ENCODE measurements at places on chromosomes 2 and 18. TPM values are rescaled to one million over a fixed set of nuclear protein-coding genes. Genes with fewer than 3 reads are reported as not detected.
A peak's percentile ranks its signal among the peaks of the same experiment; 100 is the strongest.

DNA sequence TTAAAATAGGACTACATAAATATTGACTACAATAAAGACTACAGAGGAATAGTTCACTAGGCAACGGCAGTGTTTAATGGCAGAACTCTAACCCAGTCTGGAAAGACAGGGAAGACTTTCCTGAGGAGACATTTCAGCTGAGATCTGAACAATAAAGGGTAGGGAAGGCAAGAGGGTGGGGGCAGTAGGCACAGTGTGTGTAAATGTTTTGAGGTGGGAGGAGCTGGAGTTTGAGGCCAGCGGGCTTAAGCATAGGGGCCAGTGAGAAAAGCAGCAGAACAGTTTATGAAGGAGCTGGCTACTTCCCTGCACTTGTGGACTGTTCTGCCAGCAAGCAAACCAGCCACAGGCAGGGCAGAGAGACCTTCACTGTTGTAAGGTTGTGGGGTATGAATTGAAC, 76.6 kb upstream of the UGP2 start:
- H3K36me3 ChIP-seq = no peaks in the 10 kb centered on the region
- H3K27ac ChIP-seq = no peak overlapping the region
- H3K4me1 ChIP-seq = no peaks in the 10 kb centered on the region

Gene OTOF
- 0.67 TPM for total RNA-seq

DNA sequence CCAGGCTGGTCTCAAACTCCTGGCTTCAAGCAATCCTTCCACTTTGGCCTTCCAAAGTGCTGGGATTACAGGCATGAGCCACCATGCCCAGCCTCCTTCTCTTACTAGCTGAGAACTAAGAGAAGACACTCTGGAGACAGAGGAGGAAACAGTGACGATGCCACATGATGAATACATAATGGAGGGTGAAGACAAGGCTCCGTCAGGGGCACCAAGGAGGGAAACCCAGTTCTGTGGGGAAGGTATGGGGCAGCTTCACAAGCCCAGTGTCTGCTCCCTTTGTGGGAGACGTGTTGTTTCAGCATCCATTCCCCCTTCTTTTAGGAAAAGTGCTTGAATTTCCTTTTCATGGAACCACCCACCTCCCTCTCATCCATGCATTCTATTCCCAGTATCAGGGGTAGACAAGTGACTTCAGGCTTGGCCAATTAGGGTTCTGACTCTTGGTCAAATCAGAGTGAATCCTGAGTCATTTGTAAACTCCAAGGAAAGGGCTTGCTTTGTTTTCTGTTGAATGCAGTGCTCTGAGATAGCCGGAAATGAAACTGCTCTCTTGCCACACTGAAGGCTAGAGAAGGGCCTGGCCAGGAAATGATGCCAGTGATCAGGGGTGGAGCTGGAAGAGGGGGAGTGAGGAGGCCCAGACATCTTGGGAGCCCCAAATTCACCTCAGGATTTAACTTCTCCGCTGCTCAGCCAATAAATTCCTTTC, 23.7 kb downstream of the TMEM127 start:
- peaks cover 5% of the 10 kb centered on the region for H3K4me1 ChIP-seq
- H3K4me3 ChIP-seq = no peak overlapping the region
- peak; percentile 15 for DNase-seq

DNA sequence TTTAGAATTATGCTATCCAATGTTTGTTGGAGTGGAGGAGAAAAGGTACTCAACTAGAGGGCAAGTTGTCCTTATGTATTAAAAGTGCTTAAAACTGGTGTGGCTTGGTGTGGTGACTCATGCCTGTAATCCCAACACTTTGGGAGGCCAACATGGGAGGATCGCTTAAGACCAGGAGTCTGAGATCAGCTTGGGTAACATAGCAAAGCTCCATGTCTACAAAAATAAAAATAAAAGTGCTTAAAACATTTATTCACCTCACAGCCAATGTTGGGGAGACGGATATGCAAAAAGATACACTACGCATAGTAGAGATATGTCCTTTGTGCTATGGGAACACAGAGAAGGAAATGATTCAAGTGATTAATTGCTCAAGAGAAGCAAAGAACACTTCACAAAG, 19.3 kb upstream of the TNFAIP6 start:
- no peak overlapping the region for H3K27ac ChIP-seq
- no peak for DNase-seq
- peaks cover 5% of the 10 kb centered on the region for H3K4me1 ChIP-seq
- no peak overlapping the region for H3K4me3 ChIP-seq

GRCh38 chr2:227534714-227535113, 62.8 kb downstream of the AGFG1 start:
- H3K4me1 ChIP-seq = no peaks in the 10 kb centered on the region
- peak; percentile 52 for DNase-seq
- H3K4me3 ChIP-seq = no peak overlapping the region

DNA sequence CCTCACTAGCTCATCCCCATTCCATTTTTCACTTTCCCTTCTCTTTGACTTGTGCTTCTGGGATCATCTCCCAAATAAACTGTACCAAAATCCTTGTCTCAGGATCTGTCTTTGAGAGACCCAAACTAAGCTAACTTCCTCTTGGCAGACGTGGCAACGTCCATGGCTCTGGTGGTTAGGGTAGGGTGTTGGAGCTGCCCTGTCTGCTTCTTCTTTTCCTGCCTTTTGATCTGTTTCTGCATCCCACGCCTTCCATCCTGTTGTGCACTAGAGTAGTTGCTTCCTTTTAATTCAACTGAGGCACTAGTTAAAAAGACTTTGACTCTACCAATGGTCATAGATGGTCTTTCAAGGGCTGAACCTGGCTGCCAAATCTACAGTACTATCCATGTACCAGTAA, 5.5 kb upstream of the MAP4K4 start:
- no peak for DNase-seq
- no peak overlapping the region for H3K27ac ChIP-seq
- H3K4me1 ChIP-seq = no peaks in the 10 kb centered on the region
- H3K4me3 ChIP-seq = no peak overlapping the region
- H3K27me3 ChIP-seq = no peaks in the 10 kb centered on the region

DNA sequence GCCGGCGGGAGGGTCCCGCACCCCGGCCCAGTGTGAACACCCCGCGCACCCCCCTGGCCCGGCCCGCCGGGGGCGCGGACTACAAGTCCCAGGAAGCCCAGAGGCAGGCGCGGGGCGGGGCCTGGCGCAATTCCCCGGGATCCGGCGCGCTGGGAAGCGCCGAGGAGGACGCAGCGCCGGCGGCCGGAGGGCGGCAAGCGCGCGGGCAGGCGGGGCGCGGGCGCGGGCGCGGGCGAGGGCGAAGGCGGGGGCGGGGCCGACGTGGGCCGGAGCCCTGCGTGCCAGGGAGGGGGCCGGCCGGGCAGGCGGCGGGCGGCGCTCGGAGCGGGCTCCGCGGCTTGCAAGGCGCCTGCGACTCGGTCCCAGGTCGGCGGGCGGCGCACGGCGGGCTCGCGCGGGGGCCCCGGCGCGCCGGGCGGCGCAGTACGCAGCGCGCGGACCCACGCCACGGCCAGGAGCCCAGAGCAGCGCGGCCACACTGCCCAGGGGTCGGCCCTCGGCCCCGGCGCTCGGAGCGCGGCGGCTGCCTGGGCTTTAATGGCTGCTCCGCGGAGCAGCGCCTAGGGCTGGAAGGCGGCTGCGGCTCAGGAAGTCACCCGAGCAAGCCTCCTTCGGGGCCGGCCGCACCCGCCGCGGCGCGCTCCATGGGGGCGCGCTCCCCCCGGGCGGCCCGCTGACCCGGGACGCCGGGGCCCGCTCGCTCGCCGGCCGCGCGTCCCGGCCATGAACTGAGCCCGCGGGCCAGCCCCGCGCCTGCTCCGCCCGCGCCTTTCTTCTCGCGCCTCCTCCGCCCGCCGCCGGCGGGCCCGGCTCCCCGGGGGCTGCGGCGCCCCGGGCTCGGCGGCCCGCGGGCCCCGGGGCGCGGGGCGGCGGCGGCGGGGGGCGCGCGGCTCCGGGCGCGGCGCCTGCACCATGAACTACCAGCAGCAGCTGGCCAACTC, at the start of gene AGAP1:
Gene AGAP1, plus strand, starts transcription at position 269 of the 941 bp plus-strand sequence.
- peaks cover 19% of the 10 kb centered on the region for H3K4me1 ChIP-seq
- no peaks in the 10 kb centered on the region for H3K36me3 ChIP-seq
- H3K4me3 ChIP-seq = peak within 1 kb of the TSS; percentile 55

Gene HMSD
- total RNA-seq = not detected

Gene UNC80
- 1.4 TPM for total RNA-seq

Gene LYPD1
- 0.45 TPM for total RNA-seq

- no peak overlapping the region for H3K4me3 ChIP-seq
- no peaks in the 10 kb centered on the region for H3K4me1 ChIP-seq
- no peaks in the 10 kb centered on the region for H3K27me3 ChIP-seq
- DNase-seq = no peak
Observed at GRCh38 chr2:205235434-205235833, 446.9 kb upstream of the NRP2 start.

Gene CHPF
- total RNA-seq = 194 TPM

Gene BOD1L2
- total RNA-seq = 1.3 TPM

Gene RGPD8
- 50.1 TPM for total RNA-seq

Gene ANKRD62
- total RNA-seq = not detected

DNA sequence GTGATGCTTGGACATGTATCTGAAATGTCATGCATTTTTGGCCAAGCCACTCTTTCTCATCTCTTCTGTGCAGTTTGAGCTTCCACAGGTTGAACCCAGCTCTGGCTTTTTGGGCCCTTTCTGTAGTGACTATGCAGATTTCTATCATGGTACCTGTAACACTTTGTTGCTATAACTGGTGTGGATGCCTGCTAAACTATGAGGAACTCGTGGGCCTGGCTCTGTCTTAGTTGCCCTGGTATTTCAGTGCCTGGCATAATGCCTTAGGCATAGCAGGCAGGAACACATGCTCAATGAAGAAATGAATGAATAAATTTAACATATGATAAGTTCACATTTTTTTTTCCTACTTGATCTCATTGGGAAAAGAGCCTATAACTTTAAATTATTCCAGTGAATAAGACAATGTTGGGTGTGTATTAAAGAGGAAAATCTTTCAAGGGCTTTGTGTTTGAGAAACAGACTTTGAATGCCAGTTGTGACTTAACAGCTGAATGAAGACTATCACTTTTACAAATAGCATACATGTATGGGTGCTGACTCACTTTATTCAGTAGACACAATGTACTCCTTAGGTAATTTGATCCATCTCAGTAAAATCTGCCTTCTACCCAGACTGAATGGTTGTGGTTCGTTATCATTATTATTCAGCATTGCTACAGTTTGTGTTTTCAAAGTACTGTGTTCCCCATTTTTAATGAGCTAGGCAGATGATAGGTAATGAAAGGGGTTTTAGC, 86.4 kb upstream of the MAP4K3 start:
- H3K27ac ChIP-seq = no peak overlapping the region
- H3K36me3 ChIP-seq = no peaks in the 10 kb centered on the region
- H3K4me1 ChIP-seq = peaks cover 8% of the 10 kb centered on the region
- no peaks in the 10 kb centered on the region for H3K27me3 ChIP-seq

DNA sequence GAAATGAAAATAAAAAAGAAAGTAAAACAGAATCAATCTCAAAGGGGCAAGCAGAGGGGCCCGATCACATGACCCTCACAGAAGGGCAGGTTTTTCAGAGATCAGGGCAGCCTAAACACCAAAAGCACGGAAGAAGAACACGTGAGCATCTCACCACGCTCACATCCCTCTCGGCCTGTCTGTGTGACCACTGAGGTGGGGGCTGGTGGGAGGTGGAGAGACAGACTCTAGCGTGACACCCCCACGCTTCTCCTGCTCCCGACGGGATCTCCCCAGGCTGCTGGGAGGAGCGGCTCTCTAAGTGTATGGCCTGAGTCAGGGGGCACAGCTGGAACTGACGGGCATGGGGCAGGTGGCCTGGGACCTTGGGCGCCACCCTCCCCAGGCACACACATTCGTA, 23.5 kb upstream of the MTERF4 start:
- H3K4me1 ChIP-seq = no peaks in the 10 kb centered on the region
- H3K27ac ChIP-seq = no peak overlapping the region
- no peak for DNase-seq
- no peak overlapping the region for H3K4me3 ChIP-seq

Gene LIMS1
- total RNA-seq = 105 TPM

DNA sequence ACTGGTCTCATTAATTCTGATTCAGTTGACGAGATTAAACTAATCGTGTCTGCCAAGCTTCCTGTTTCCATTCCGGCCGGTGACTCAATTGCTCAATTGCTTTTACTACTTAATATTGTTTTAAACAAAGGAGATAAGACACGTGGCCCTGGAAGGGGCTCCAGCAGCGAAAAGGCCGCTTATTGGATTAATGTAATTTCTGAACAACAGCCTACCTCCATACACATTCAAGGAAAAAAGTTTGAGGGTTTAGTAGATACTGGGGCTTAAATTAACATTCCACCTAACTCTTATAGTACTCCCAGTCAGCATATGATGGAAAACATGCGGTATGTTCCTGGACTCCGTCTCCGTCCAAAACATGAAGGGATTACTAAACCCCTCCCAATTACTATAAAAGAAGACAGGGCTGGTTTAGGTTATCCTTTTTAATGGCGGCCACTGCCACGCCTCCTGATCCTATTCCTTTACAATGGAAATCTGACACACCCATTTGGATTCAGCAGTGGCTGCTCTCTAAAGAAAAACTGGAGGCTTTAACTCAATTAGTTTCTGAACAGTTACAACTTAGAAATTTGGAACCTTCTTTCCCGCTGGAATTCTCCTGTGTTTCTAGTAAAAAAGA, 27.1 kb downstream of the VPS54 start:
- H3K4me1 ChIP-seq = no peaks in the 10 kb centered on the region
- DNase-seq = no peak
- H3K27me3 ChIP-seq = no peaks in the 10 kb centered on the region
- H3K36me3 ChIP-seq = no peaks in the 10 kb centered on the region
- H3K27ac ChIP-seq = no peak overlapping the region
- H3K4me3 ChIP-seq = no peak overlapping the region

DNA sequence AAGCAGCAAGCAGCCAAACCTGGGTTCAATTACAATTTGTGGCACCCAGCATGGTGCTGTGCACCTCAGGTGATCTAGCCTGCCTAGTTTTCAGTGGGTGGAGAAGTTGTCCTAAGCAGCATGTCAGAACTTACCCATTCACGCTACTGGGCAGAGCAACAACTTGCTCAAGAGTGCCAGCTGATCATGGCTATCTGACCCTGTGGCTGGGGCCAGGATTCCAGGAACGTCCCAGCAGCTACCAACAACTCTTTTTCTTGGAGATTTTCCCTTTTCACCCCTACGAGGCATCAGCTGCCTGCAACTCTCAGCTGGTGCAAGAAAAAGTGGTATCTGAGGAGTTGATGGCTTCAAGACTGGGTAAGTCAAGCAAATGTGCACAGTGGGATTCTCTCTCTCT, 83.5 kb downstream of the SH3YL1 start:
- DNase-seq = no peak

DNA sequence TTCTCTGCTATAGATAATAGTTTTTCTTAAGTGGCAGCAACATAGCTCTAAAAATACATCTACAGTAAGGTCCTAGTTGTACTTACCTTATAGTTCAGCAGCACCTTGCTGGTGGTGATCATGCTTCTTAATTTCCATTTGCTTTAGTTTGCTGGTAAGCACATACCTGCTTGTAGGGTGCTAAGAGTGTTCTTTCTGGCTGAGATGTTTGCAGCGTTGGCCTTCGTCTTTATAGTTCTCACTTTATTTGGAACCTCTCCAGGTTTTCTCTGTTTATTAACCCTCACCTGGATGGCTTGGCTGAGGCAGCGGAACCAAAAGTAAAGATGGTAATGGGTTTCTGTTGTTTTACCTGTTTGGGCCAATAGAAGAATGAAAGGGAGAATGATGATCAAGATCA, 123.6 kb upstream of the EFEMP1 start:
- H3K27me3 ChIP-seq = no peaks in the 10 kb centered on the region
- no peak overlapping the region for H3K27ac ChIP-seq
- H3K36me3 ChIP-seq = no peaks in the 10 kb centered on the region
- no peak for DNase-seq
- no peak overlapping the region for H3K4me3 ChIP-seq

Data from thyroid gland (tissue), 4 donors.